ENCODE measurements at places on chromosomes 4 and X.

GRCh38 chr4:152033621-152034020, 272.8 kb upstream of the GATB start:
- DNase-seq: no peak

GRCh38 chr4:116866106-116866505, 219.3 kb downstream of the TRAM1L1 start:
- no peak for DNase-seq

DNA sequence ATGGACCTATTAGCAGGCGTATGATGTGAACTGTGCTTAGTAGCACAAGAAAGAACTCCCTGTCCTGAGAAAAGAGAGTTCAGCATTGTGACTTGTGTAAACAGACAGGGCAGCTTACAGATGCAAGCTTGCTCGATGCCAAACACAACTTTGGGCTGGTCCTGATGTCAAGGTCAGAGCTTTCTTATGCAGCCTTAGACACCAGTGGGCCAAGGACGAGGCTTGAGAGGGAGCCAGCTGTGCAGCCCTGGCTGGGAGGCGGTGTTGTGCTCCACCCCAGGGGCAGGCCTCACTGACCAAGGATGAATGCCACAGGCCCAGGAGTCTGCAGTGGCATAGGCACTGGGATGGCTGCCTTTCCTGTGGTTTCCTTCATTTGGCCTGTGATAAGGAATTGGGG, 35.4 kb downstream of the JADE1 start:
- DNase-seq: no peak

DNA sequence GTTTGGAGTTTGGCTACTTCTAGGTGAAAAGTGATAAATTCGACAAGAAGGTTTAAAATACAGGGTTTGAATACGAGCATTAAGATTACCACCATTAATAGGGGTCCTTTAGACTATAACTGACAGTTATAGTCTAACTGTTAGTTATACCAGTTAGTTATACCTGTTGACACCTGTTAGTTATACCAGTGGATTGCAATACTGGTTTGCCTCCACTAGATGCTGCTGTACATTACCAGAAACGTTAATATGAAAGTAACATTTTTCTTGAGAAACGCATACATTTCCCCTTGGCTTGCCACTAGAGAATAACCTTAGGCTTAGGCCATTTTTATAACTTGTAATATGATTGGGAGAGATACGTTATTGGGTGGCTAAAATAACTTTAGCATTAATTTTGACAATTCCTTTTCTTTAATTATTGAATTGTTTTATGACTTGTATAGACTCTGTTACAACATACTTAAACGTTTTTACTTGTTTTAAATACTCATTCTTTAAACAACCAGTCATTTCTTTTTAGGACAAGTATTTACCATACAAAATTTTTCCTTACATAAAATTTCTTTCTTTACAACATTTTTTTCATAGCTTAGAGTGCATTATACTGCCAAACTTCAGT, 911.2 kb downstream of the FSTL5 start:
- peak; percentile 34 for DNase-seq

GRCh38 chr4:100875296-100876068, 357.7 kb upstream of the EMCN start:
- no peak for DNase-seq

DNA sequence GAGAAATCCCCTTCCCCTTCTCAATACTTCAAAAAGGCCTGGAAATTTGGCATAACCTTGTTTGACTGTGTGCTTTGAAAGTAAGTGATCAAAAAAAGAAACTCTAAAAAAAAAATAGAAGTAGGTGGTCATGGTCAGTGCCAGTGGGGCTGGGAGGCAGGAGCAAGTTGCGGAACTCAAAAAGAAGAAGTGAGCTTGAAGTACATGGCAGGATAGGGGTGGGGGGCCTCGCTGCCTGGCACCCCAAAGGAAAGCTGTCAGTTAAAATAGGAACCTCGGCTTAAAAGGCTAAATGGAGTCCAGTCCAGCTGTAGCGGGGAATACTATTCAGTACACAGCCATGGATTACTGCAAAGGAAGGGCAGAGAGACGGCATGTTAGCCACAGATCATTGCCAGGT, 12.2 kb upstream of the NKRF start:
- DNase-seq: no peak

DNA sequence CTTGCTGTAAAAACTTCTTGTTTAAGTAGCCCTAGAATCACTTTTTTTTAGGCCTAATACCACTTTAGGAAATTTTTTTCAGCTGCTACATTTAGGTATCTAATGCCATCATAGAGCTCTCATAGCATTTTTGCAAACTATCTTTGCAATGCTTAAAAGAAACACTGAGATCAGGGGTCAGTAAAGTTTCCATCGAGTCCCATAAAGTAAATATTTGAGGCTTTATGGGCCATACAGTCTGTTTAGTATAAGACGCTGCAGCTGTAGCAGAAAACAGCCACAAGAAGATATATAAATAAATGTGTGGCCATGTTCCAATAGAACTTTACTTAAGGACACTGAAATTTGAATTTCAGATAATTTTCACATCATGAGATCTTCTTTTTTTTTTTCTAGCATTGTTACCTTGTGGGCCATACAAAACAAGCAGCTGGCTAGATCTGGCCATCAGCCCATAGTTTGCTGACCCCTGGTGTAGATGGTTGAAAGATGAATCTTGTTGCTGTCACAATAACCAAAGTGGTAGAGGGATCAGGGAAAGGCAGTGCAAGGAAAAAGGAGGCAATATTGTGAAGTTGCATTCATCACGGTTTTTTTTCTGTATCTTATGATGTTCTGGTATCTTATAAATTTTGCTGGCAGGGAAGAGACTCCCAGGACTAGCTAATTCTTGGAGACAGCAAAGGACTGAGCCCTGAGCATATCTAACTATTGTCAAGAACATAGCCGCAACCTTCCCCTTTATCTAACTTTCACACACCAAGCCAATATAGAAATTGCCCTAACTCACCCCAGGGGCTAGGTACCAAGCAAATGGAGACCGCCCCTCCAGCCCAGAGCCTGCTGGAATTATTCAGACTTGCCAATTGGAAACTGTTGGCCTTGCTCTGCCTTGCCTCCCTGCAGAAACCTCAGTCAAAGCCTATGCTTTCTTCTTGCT, 46.6 kb downstream of the RASGEF1B start:
- no peak for DNase-seq

DNA sequence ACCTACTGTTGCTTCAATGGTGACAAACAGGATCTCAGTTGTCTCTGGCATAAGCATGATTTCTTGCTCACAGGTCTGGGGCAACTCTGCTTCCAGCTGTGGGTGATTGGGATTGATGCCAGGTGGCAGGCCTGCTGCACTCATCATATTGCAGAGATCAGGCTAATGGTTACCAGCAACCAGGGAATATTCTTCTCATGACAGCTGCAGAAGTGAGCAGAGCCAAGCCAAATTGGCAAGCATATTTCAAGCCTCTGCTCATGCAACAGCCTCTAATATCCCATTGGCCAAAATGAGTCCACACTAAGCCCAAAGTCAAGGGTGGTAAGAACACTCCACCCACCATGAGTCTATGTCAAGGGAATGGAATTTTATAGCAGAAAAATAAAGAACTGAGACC, 26.7 kb upstream of the TBC1D19 start:
- DNase-seq: no peak

GRCh38 chrX:10633722-10634121, 13.3 kb upstream of the MID1 start:
- DNase-seq: peak; percentile 90

DNA sequence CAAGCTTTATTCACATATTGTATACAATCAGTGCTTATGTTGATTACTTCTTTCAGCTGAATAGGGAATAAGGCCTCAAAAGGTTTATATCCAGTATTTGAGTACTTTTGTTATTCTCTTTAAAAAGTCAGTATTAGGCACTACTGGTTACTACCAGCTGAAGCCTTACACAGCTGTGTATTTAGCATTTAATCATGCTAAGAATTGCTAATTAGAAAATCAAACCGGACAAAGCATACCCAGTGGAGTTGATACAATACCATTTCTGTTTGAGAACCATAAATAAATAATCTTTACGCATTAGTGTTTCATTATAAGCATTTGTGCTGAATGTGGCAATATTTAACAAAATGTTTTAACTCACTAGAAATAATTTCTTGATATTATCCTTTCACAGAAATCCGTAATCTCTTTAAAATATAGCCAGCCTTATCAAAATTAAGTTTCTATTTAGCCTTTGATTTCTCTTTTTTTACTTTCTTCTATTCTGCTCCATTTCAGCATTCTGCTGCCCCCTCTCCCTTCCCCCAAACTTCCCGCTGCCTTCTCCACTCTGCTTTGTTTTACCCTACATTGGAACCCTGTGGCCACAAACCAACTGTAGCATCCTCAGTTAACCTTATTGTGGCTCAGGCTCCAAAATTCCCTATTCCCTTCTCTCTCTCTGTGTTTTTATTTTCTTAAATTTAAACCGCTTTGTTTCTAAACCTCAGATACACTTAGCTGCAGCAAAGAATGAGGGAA, 37.8 kb downstream of the UGT8 start:
- DNase-seq: no peak

DNA sequence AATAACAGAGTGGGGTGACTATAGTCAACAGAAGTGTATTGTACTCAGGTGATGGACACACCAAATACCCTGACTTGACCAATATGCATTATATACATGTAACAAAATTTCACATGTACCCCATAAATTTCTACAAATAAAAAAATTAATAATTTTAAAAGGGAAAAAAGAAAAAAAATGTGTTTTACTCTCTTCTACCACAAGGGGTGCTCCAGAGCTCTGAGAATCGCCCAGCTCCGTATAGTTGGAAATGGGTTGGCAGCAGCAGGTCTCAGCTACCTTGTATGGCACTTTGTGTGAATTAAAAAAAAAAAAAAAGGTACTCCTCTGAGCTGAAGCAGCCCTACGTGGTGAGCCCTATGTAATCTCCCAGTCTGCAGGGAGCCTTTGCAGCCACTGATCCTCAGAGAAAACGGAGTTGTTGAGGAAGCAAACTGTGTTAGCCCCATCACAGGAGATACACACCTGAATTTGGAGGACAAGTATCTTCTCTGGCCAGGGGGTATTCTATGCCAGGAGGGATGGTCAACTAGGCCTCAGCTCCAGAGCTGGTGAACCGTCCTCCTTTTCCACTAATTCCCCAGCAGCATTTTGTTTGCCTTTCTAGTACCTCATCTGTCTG, 17.2 kb upstream of the POLA1 start:
- peak; percentile 2 for DNase-seq

GRCh38 chr4:114563536-114564315, 34.9 kb upstream of the UGT8 start:
- DNase-seq: no peak

GRCh38 chrX:49951524-49952193, 29.3 kb downstream of the CLCN5 start:
- DNase-seq: no peak

DNA sequence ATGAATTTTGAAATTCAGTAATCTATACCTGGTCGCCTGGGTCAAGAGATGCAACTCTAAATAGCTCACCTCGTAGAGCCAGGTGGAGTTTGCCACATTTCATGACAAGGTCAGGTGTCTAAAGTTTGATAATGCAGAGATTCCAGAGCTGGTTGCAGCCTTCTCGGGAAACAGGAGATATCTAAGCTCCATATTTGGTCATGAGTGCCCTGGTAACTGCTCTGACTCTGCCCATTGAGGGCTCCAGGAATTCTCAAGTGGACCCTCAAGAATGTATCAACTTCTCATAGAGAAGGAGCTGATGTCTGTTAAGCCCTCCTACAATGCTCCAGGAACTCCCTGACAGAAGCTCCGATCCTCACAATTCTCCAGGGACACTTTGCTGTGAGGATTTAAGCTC, 33.2 kb upstream of the TSPAN5 start:
- DNase-seq: no peak

- DNase-seq: no peak
Measured at GRCh38 chr4:128307123-128307571, 19.5 kb upstream of the PGRMC2 start.

DNA sequence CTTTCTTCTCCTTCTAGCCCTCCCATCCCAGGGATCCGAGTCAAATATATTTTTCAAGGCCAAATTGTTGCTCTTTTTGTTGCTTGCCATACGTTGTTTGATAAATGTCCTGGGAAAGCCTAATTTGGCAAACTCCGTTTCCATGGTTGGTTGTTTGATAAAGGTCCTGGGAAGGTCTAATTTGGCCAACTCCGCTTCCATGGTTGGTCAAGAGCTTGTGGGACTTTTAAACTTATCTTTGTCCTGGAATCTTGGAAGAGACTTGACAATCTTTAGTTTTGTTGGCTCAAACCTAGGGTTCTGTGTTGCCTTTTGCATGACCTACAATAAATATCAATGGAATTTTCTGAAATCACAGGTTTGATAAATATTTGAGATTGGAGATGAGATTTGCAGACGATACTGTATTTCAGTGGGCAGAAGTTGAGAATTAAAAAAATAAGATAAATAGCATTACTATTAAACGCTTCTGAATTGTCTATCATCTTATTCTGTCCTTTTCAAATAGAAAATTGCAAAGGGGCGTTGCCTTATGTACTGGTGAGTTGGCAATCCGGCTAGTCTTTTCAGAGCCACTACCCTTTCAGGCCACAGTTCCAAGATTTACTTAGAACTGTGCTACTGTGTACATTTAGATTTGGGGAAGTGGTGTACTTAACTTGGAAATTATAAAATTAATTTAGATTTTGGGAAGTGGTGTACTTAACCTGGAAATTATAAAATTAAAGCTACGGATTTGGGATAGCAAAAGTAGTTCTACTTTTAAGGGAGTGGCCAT, 804 bp downstream of the OSTC start:
- DNase-seq: peak; percentile 21

DNA sequence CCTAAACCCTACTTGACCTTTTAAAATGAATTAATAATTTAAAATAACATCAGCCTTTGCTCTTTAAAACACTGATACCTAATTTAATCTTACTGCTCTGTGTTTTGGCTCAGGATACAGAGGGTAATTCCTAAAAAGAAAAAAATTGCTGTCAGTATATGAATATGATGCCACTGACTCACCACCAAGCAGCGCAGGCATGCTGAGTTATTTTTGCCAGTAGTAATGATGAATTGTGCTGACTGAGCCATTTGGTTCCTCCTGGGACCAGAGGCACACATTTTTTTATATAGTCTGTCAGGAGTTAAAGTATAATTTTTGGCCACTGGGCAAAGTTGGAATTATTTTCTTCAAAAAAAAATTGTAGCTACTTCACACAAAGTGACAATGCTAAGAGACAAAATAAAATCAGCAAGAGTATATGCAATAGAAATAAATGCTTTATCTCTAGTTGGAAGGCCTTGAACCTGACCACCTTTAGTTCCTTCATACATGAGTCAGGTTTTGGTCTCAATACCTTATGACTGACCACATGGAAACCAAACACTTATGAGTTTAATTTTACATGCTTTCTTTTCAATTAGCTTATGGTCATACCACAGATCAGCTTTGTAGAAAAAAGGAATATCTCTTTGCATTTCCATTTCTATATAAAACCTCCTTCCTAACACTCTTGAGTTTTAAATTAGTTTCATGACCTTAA, 115.1 kb downstream of the PPP3CA start:
- DNase-seq: peak; percentile 82

GRCh38 chr4:14841801-14842768, 160.2 kb upstream of the CPEB2 start:
- no peak for DNase-seq

DNA sequence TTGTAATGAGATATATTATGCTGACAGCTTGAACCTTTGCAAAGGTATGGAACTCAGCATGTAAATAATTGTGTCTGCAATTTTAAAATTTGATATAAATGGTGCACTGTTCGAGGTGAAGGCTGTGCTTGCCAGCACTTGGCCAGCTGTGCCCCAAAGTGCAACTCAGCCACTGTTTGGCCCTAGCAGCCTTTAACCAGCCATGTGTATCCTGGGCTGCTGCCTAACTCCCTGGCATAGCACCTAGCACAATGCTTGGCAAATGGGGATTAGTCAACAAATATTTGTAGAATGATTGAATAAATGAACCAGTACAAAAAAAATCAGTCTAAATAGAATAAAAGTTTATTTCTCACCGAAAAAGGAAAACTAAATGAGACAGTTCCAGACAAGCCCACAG, 83.8 kb upstream of the ZIC3 start:
- DNase-seq: no peak

All from dermis microvascular lymphatic vessel endothelial cell (primary cell).